ENCODE measurements at places on chromosomes 3 and 15. TPM values are rescaled to one million over a fixed set of nuclear protein-coding genes. Genes with fewer than 3 reads are reported as not detected.

CASR gene
- not detected for polyA plus RNA-seq

GABRR3 gene
- not detected for polyA plus RNA-seq

TIGIT gene
- 1.8 TPM for polyA plus RNA-seq

SPATA12 gene
- not detected for polyA plus RNA-seq

WDR76 gene
- 1.1 TPM for polyA plus RNA-seq

All from neural cell (in vitro differentiated cells).